Naive thymus-derived CD8-positive, alpha-beta T cell (primary cell): ENCODE measurements at places on chromosomes 11 and 22. TPM values are rescaled to one million over a fixed set of nuclear protein-coding genes. Genes with fewer than 3 reads are reported as not detected.

GRCh38 chr11:8022876-8023275 lies 35.7 kb downstream of the EIF3F start:
- DNase-seq: no peak

- no peak for DNase-seq
Observed at GRCh38 chr11:3666023-3666530, 5.1 kb downstream of the CHRNA10 start.

- no peak for DNase-seq
Observed at GRCh38 chr11:65115361-65116082, 2.0 kb downstream of the ZNHIT2 start.

GRCh38 chr11:108635106-108635505 lies 29.8 kb upstream of the DDX10 start:
- DNase-seq: no peak

- no peak for DNase-seq
Observed at GRCh38 chr11:76336597-76336996, 44.3 kb downstream of the THAP12 start.

Gene PICALM
- total RNA-seq: 104 TPM

DNA sequence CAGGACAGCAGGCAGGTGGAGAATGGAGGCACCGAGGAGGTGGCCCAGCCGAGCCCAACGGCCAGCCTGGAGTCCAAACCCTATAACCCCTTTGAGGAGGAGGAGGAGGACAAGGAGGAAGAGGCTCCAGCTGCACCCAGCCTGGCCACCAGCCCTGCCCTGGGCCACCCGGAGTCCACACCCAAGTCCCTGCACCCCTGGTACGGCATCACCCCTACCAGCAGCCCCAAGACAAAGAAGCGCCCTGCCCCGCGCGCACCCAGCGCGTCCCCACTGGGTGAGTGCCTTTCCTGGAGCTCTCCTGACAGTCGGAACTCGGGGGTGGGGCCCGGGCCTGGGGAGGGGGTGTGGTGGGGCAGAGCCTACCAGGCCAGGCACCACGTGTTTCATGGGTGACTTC lies 19.7 kb downstream of the MICALL1 start:
- DNase-seq: no peak

DNA sequence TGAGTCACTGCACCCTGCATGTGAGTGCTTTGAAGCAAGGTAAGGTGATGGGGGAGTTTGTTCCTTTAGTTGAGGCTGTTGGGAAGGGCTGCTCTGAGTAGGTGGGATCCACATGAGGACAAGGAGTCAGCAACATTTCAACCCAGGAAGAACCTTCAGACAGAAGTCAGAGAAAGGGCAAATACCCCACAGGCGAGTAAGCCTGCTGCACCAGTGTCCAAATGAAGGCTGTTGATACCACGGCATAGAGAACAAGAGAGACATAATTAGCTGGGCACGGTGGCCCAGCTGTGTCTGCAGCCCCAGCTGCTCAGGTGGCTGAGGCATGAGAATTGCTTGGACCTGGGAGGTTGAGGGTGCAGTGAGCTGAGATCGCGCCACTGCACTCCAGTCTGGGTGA lies 54.3 kb upstream of the CLMP start:
- no peak for DNase-seq

DNA sequence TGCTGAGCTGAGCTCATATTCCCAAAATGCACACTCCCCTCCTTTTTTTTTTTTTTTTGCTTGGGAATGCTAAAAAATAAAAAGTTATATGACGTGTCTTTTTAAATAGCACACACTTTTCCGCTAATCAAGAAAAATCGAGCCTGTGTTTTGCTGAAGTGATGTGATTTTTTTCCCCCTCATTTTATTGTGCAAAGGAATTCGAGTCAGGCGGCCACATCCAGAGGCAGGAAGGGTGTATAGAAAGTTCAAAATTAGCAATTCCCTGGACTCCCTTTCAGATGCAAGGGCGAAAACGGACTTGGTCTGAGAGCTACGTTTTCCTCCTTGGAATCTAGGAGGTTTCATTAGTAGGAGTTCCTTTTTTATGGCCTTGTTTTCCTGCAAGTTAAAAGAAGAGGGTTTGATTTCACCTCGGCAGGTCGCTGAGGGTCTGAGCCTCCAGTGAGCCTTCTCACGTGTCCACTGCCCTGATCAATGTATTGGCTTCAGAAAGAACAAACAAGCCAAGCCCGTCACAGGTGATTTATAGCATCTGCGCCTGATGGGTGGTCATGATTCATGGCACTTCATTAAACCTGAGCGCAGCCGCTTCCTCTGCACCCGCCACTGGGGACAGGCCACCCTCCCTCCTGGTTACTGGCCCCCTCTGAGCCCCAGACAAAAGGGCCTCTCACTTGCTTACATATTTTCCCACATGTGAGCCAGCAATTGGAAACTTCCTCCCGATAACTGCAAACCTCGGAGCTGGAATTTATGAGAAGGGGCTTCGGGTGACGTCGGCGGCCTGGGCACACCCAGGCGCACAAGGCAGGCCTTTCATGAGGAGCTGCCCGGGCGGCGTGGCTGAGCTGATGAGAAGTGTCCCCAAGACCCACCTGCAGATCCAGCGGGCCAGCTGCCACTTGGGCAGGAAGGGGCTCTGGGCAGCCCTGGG lies 64.4 kb upstream of the LINC01488 start:
- no peak for DNase-seq

- no peak for DNase-seq
Observed at GRCh38 chr11:130340671-130341319, 26.1 kb upstream of the ZBTB44 start.
